ENCODE measurements at places on chromosomes 11 and 22.

DNA sequence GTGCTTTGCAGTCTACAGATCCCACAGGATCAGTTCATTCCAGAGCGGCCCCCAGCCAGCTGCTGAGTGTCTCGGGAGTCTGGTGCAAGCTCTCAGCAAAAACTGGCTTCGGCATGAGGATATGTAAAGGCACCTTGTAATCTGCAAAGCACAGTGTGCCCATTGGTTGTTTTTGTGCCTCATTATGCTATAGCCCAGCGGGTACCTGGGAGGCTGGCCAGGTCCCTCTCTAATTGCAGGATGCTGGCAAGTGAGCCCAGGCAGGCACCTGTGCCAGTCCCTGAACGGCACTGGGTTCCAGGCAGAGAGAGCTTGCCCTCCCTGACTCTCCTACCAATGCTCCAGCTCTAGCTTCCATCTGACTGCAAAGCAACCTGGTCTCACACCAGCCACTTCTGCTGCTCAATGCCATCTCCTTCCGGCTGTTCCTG lies 128.7 kb downstream of the DSCAML1 start:
- DNase-seq: no peak

- no peak for DNase-seq
Measured at GRCh38 chr11:95659088-95659487, 130.5 kb downstream of the FAM76B start.

- no peak for DNase-seq
Measured at GRCh38 chr11:11472106-11472505, 119.1 kb upstream of the CSNK2A3 start.

DNA sequence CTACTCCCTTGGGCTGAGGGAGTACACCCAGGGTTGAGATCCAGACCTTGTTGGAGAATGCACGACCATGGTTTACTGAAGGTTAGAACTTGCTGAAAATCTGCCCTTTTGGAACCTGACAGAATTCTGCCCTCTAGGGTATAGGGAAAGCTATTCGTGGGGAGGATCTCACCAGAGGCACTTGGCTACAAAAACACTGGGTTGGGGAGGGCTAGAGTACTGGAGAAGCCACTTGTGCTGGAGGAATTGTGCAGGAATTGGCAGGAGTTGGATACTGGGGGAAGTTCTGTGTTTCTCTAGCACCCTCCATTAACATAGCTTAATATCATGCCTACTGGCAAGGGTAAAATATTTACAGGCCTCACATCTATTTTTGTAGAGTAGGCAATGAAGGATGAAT lies 55.8 kb downstream of the PPME1 start:
- no peak for DNase-seq

Data from stimulated activated CD4-positive, alpha-beta T cell treated with anti-CD3 and anti-CD28 coated beads, Interleukin-4, amount 100 ng/mL, for 4 hours (primary cell).